ENCODE measurements at places on chromosomes 7 and 10.

DNA sequence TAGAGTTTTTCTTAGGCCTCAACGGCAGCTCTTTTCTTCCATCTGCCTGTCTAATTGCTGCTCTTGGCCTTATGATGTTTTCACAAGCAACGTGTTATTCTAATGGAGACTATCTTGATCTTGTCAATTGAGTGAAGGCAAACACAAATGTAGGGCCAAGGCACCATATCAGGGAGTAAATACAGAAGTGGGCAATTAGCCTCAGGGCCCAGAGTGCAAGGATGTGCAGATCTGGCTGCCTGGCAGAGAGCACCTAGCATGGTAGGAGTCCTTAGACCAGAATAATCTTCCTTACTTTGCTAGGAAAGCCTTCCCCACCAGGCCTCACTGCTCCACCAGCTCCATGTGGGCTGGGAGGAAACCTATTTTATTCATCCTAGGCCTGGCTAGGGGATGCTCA is 590.9 kb downstream of the LRMDA start:
- DNase-seq: no peak

GRCh38 chr7:106151459-106152312 is 39.6 kb upstream of the SYPL1 start:
- no peak for DNase-seq

DNA sequence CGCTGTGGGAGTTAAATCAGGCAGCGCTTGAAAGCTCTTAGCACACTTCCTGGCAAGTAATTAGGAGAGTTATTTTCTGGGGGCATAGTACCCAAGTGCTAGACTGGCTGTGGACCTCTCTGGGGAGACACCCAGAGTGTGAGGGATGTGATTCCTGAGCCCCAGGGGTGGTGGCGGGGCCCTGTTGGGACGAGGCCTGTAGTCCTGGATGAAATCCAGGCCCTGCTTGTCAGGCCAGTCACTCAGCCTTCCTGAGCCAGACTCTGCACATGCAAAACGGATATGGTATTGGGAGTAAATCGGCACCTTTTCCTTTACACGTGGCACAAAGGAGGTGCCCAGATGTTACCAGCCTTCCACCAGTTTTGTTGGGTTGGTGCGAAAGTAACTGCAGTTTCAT is 31.2 kb downstream of the TRRAP start:
- DNase-seq: no peak

GRCh38 chr7:90708841-90709317 is 112.8 kb downstream of the CDK14 start:
- peak; percentile 75 for DNase-seq

DNA sequence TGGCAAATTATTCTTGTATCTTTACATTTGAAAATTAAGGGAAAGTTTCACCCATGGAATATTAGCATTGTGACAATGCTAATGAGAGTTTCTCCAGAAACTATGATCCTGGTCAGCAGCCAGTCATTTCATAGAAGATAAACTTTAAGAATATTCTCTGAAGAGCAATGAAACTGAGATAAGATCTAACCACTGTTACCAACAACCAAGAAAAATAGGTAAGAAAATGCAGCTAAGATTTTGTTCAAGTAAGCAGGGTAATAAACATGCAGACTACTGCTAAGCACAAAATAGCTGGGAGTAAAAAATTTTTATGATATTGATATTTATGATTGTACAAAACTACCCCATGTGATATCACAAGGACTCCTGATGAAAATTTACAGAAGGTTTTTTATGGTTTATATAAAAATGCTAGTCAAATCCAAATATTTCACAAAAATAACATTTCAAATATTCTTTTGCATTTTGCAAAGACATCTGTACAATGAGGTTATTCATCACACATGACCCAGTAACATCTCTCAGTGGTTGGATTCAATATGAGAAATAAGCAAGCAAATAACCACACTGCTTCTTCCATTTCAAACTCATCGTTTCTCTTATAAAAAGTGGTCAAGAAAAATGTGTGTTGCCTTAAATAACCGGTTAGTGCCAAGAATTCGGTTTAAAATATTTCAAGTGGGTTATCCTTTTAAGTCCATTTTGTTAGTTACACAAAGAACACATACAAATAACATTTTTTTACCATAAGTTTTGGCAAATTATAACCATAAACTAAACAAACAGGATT is 251.6 kb downstream of the DIP2C start:
- DNase-seq: no peak

GRCh38 chr7:28785041-28785995 is 172.8 kb downstream of the TRIL start:
- DNase-seq: no peak

GRCh38 chr10:103502849-103503660 is 9.6 kb downstream of the NEURL1 start:
- no peak for DNase-seq

DNA sequence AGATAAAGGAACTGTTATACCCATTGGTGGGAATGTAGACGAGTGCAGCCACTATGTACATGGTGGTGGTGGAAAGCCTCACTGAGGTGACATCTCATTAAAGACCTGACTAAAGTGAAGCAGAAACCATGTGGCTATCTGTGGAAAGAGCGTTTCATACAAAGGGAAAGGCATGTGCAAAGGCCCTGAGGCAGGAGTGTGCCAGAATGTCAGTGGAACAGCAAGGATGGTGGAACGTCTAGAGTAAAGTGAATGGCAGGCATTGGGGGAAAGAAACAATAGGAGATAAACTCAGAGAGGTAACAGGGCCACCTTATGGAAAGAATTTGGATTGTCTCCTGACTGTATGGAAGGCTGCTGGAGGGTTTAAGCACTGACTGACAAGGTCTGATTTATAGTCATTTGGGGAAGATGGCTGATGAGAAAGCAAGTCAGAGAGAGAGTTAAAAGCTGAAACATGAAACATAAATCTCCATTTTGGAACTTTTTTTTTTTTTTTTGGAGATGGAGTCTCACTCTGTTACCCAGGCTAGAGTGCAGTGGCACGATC is 245.7 kb downstream of the STK31 start:
- DNase-seq: no peak

GRCh38 chr7:77940647-77941046 is 142.1 kb downstream of the PHTF2 start:
- DNase-seq: peak; percentile 44

- DNase-seq: no peak
Measured at GRCh38 chr7:104621321-104621720, 292.9 kb downstream of the LHFPL3 start.

DNA sequence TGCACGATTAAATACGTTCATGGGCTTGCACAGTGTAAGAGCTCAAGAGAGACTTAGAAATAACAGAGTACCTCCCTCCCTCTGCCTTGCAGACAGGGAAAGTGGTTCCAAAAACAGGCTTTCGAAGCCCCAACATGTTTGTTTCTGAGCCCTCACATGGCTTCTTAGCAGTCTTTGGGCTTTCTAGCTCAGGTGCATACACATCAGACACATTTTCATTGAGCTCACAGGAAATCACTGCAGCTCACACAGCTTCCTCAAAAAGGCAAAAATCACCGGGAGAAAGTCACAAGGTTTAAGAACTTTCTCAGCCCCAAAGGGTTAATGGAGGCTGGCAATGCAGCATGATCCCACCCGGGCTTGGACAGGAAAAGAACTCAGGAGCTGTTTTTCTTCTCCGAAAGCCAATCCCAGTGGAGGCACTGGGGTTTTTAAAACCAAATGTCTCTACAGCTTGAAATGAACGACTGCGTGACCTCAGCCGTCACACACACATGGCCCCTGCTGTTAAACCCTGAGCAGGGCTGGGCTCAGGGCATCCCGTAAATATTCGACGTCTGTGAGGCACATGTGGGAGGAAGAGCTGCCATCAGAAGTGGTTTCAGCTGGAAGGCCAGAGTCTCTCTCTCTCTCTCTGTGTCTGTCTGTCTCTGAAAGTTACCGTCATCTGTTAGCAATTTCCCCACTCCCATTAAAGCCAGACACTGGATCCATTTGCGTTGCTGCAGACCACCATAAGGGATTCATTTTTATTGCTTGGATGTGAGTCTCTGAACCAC is 69.7 kb downstream of the CALML3 start:
- DNase-seq: no peak

DNA sequence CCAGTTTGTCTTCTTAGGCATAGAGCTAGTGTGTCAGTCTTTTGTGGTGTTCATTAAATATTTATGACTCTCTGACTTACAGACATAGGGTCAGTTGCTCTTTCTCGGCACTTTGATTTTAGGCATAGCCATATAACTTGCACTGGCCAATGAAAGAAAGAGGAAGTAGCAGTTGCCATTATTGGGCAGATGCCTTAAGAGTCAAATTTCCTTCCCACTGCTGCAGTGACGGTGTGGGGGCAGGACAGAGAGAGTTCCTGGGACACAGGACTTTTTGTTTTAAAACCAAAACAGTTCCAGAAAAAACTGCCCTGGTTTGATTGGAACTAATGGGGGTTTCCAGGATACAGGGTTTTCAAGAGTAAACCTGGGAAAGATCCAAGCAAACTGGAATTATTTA is 60.2 kb upstream of the PHF14 start:
- DNase-seq: no peak

DNA sequence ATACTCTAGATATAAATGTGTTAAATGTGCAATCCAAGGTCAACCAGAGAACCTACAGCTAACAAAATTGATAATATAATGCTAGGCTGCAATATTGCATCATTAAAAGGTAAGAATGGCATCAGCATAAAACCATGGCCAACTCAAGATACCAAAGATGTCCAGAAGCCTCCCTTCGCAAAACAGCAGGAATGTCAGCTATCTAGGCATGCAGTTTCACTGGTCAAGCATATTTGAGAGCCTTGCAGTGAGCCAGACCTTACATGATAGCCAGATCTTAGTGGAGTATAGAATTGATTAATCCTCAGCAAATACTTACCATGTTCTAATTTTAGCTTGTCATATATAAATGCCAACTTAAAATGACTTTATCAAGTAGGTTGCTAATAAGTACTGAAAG is 138.8 kb downstream of the ZEB1 start:
- no peak for DNase-seq

DNA sequence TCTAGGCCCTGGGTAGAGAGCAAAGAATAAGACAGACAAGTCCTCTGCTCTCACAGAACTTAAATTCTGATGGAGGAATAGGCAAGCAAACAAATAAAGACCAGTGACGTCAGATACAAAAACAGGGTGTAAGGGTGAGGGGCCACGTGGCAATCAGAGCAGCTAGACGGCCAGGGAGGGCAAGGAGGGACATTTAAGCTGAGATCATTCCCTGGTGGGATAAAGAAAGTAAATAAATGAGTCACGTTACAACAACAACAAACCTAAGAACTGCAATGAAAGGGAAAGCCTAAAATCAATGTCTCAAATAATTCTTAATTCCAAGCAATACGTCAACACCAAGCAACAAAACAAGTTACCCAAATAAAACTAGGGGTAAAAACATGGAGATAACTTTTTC is 21.8 kb downstream of the STN1 start:
- DNase-seq: no peak

- peak; percentile 36 for DNase-seq
Measured at GRCh38 chr7:148535217-148535616, 55.3 kb upstream of the C7orf33 start.

DNA sequence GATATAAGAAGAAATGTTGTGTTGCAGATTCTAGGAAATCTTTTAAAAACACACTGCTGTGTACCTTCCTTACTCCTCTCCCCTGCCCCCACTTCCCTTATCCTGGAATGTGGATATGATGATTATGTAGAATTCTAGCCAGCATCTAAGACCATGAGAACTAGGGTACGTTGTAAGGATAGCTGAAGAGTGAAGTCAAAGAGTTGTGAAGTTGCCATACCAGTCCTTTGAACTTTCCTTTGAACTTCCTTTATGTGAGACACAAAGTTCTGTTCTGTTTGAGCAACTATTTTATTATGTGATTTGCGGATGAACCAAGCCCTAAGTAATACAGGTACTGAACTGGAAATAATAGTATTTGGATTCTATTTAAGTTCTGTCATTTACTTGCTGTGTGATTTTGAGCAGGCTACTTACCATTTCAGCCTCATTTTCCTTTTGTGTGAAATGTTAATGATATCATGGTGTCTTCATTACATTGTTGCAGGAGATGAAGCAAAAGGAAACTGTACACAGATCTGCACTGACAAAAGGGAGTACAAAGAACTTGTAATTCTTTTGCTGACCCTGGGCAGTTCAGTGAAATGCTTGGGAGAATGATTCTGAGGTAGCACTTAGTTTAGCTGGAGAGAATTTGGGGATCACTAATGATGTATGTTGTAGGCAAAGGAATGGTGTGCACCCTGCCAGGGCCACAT is 31.4 kb downstream of the RPA3 start:
- no peak for DNase-seq

GRCh38 chr10:114719311-114719710 is 61.2 kb upstream of the ABLIM1 start:
- DNase-seq: peak; percentile 55

- DNase-seq: peak; percentile 63
Measured at GRCh38 chr7:150368884-150369747, 494 bp downstream of the REPIN1 start.

DNA sequence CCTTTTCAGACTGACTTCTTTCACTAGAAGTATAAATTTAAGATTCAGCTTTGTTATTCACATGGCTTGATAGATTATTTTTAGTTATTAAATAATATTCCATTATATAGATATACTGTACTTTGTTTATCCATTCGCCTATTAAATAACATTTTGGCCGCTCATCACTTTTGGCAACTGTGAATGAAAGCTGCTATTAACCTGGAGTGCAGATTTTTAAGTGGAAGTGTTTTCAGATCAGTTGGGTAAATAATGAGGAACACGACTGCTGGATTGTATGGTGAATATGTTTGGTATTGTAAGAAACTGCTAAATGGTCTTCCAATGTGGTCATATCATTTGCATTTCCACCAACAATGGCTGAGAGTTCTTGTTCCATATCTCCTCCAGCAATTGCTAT is 97.6 kb upstream of the ZNF804B start:
- no peak for DNase-seq

GRCh38 chr10:7788639-7789286 is 786 bp downstream of the ATP5F1C start:
- DNase-seq: peak; percentile 65

DNA sequence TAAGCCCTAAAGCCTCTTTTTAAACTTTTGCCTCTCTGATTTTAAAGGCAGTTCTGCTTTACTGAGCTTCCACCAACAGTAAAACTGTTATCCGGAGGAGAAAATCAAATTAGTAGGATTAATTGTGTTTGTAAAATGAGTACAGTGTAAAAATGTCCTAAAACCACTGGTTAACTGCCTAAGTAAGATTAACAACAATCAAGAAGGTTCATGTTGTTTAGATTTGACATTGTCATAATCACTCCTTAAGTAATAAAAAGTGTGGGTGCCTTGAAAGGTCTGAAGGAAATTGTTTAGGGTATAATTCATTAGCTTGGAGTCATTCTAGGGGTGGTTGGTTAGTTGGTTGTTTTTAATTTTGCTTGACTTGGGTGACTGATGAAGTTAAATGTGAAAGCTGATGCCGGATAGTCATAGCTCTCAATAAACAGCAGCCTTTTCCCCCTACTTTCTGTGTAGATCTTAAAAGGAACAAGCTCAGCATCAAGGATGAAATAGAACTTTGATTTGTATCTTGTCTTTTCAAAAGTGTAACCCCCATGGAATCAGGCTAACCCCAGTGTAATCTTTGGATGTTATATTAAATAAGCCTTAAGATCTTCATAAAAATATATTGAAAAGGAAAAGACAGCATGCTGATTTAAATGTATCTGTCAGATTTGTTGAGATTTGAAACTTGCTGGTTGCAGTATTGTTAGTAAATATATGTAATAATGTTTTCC is 148.3 kb downstream of the ARID5B start:
- no peak for DNase-seq

GRCh38 chr10:2935647-2936386 is 131.5 kb upstream of the PFKP start:
- no peak for DNase-seq
